Fibroblast of mammary gland (primary cell): ENCODE measurements at places on chromosomes 3 and 15.

GRCh38 chr3:180594631-180595558 is 7.1 kb upstream of the TTC14 start:
- DNase-seq = peak; percentile 71

- DNase-seq = no peak
These were observed 53.5 kb downstream of the SEMA5B start for GRCh38 chr3:122973893-122974615.

GRCh38 chr15:99105514-99106341 is 848 bp downstream of the SYNM start:
- peak; percentile 61 for DNase-seq

GRCh38 chr3:189165092-189165612 is 6.6 kb upstream of the TPRG1 start:
- DNase-seq = no peak

DNA sequence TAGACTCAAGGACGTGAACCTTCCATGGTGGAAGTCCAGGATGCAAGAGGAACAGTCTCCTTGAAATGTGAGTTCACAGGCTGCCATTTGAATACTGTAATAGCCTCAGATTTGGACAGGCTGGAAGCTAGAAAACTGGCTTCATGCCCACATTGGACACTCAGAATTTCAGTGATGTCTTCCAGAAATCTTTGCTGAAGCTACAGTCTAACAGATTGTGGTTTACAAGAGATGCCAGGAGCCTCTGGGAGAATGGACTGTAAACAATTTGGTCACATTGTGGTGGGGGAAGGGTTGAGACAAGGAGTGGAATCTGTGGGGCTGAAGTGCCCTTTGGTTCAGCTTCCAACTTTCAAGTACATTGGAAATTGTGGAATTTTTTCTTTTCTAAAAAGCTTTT is 252.0 kb upstream of the PROK2 start:
- peak; percentile 87 for DNase-seq

DNA sequence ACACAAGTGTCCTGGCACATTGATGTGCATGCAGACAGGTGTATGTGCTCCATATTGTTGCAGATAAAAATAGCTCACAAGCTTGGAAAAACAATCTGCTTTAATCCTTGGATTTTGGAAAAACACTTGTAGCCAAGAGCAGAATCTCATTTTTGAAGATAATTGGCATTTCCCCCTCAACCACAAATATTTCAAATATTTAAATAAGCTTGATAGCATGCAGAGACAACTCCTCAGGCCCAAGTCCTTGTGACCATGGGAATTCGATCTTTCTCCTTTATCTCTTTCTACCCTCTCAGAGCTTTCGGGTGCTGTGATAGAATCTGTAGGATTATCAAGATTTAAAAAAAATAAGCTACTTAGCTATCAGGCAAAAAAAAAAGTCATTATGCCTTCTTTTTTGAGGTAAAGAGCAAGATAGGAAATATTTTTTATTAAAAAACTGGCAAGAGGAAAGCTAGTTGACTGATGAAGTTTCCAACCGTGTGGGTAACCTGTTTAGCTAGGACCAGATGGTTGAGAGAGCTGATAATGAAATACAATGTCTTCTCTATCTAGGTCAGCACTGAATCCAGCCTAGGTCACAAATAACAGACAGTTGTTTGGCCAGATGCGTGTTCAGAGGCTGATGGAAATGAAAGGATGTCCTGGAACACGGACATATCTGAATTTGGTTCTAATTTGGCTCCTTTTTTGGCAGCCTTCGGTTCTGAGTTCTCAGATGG is 54.9 kb upstream of the SNRK start:
- no peak for DNase-seq

- no peak for DNase-seq
These were observed 43.2 kb downstream of the MAP2K5 start for GRCh38 chr15:67585681-67586080.

DNA sequence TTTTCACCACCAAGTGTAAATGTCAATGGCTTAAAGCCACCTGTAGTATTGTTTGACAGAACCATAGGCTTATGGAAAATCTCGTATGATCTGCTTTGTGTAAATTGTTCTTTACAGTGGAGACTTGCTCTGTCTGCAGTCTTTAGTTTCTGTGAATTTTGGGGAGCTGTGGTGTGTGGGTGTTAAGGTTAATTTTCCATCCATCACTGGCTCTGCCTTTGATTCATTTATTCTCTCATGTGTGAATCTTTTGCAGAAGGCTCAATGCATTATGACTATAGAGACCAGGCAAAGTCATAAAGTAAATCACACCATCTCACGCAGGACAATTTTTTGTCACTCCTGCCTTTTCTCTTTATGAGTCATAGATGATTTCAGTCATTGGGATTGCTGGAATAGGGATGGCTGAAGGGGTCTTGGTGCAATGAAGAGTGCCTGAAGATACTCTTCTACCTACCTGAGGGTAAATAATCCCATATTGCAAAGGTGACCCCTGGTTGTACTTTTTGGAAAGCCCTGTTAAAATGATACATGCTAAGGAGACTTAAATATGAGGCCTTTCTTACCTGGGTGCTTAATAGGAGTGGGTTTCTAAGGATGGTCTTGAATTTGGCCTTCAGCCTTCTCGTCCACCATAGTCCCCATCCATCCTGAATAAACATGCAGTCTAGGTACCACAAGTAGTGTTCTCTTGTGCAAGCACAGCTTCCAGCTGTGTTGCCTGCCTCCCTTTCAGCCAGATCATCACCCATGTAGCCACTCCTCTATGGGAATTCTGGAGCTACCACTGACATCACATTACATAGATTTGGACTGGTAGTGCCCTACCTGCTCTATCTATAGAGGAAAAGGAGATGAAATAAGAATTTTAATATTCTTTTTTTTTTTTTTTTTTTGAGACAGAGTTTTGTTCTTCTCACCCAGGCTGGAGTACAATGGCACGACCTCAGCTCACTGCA is 14.3 kb downstream of the TGFBR2 start:
- no peak for DNase-seq

- no peak for DNase-seq
These were observed 284.2 kb downstream of the SV2B start for GRCh38 chr15:91384189-91384730.

GRCh38 chr3:187999821-188000220 is 154.1 kb upstream of the LPP start:
- no peak for DNase-seq

- no peak for DNase-seq
These were observed 6.8 kb downstream of the GATA2 start for GRCh38 chr3:128486205-128486628.

DNA sequence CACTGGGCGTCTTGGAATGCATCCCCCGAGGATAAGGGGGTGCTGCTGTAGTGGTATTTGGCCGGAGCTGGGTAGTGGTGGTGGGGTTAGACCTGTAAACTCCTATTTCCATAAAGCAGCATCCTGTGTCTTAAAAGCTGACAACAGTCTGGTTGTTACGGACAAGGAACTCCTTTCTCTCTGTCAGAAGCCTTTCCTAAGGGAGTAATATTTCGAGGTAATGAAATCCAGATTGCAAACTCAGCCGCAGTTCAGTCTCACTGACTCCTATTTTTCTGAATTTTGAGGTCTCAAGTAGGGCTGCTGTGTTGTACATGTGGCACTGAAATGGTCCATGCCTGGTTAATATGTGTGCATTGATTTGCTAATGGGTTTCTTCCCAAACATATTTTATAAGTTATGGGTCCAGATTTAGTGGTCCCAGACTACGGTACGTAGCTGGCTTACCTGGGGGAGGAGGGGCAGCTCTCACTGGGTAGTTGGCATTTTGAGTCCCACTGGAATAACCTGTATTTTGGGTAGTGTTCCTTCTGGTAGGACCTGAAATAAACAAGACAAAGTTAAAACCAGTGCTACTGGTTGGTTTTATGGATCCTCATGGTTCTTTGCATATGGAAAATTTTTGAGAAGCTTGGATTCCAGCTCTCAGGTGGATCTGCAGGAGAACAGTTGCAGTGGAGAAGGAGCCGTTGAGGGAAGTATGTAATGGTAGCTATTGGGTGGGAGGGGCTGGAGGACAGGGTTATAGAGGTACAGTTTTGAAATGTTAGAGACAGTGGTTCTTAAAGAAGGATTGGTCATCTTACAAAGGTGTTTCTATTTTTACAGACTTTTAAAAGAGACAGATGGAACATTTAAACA is 48.6 kb upstream of the LDHAL6B start:
- no peak for DNase-seq

- peak; percentile 51 for DNase-seq
These were observed 40.0 kb upstream of the IL12A start for GRCh38 chr3:159948429-159949144.

DNA sequence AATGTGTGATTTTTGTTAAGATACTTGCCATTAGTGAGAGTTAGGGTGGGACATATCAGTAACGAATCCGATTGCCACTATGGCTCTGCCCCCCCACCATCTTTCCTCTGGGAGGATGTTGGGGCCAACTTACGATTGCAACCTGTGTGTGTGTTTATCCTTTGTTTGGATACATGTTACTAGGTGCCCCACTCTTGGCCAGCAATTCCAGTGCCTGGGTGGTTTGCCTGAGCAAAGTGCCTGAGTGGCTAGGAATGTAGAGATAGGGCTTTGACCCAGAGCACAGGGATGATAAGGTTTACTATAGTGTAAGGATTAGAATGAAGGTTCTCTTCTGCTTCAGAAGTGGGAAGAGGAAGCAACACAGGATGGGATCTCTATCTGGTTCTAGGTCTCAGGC is 231.8 kb downstream of the TP63 start:
- no peak for DNase-seq

GRCh38 chr3:110381992-110382391 is 689.6 kb upstream of the NECTIN3 start:
- DNase-seq = no peak

- DNase-seq = no peak
These were observed 11.1 kb downstream of the SLC27A2 start for GRCh38 chr15:50192926-50193620.

DNA sequence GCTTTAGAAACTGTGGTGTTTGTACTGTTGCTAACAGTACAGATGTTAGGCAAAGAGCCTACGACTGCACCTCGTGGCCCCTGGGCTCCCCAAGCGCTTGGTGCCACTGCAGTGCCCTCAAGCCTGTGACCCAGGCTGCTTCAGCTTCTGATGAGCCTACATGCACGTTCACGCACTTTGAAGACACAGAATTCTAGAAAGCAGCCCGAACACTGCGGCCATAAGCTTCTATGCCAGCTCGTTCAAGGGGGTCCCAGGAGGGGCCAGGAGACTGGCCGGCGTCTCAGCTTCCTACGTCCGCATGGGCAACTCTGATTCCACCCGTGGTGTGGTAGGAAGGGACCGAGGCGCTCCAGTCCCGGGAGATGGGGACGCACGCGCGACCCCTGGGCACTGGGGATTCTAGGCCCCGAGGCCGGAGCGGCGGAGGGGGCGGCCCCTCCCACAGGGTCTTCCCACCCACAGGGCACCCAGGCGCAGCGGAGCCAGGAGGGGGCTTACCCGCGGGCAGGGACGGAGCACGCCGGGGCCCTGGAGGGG is 653 bp downstream of the MYO5C start:
- no peak for DNase-seq

DNA sequence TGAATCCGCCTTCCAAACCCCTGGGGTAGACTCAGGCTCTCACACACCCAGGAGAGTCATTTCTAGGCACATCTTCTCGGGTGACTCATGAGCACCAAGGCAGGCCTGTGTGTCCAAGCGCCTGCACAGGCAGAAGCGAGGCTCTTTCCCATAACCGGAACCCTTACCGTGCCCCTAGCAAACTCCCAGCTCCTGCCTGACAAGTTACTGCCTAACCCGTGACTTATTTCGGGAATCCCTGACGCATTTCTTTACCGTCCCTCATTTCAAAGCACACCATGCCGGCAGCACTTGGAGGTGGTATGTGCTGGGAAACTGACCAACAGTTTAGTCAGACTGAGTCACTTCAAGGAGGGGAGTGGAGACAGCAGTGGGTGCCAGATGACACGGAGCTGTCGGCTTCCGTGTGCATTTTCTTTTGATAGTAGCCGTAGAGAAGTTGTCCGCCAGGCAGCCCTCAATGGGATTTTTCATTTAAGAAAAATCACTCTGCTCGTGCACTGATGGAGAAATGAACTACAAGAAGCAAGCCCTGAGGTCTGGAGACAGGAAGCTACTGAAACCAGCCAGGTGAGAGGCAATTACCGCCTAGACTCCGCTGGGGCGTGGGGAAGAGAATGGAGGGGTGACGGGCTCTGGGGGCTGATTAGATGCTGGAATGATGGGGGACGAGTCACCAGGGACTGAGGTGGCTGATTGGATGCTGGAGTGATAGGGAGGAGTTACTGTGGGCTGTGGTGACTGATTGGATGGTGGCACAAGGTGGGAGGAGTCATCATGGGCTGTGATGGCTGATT is 17.3 kb upstream of the HRH1 start:
- DNase-seq = peak; percentile 100

- DNase-seq = no peak
These were observed 12.8 kb downstream of the NUDT16 start for GRCh38 chr3:131394400-131394799.

GRCh38 chr3:196754091-196754981 is 14.7 kb downstream of the PAK2 start:
- peak; percentile 48 for DNase-seq

DNA sequence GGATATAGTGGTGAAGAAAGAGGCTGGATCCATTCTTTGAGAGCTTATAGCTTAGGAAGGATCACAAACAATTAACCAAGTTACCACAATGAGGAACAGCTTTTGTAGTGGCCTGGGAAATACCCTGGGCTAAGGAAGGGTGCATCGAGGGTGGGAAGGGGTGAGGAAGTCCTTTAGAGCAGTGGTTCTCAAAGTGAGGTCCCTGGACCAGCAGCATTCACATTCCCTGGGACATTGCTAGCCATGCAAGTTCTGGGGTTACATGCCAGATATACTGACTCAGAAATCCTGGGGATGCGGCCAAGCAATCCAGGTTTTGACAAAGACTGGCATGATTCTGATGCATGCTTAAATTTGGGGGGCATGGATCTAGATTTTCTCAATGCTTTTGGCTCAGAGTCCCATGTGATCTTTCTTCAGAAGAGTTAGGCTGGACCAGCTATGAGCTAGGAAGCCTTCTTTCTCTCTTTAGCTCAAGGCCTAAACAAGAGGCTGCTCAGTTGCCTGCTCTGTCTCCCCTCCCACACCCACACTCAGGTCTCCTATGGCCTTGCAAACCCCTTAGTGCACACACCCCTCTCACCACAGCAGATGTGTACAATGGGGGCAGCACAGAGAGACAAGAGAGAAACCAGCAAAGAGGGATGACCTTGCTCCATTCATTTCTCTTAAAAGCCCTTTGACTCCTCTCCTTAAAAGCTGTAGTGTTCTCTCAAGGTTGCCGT is 1.8 kb upstream of the CCR1 start:
- DNase-seq = no peak

DNA sequence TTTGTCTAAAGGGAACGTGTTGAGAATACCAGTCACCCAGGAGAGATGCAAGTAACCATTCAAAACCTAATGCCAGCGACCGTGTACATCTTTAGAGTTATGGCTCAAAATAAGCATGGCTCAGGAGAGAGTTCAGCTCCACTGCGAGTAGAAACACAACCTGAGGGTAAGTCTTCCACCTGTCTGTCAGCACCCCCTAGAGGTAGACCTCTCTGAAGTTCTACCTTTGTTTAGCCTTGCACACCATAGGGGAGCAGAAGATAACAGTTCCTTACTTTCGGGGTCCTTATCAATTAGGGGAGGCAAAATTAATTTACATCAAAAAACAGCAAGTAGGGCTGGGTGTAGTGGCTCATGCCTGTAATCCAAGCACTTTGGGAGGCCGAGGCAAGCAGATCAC is 124.4 kb downstream of the HCN4 start:
- DNase-seq = no peak

- peak; percentile 64 for DNase-seq
These were observed 497 bp upstream of the RPLP1 start for GRCh38 chr15:69451951-69452691.

GRCh38 chr3:158105710-158106253 is 438 bp downstream of the SHOX2 start:
- DNase-seq = peak; percentile 57
